ENCODE measurements at places on chromosomes 2 and 18.

- peak; percentile 46 for DNase-seq
Measured at GRCh38 chr18:35042389-35043071, 1.3 kb downstream of the MAPRE2 start.

- DNase-seq = no peak
Measured at GRCh38 chr2:127059559-127059958, 47.4 kb downstream of the BIN1 start.

DNA sequence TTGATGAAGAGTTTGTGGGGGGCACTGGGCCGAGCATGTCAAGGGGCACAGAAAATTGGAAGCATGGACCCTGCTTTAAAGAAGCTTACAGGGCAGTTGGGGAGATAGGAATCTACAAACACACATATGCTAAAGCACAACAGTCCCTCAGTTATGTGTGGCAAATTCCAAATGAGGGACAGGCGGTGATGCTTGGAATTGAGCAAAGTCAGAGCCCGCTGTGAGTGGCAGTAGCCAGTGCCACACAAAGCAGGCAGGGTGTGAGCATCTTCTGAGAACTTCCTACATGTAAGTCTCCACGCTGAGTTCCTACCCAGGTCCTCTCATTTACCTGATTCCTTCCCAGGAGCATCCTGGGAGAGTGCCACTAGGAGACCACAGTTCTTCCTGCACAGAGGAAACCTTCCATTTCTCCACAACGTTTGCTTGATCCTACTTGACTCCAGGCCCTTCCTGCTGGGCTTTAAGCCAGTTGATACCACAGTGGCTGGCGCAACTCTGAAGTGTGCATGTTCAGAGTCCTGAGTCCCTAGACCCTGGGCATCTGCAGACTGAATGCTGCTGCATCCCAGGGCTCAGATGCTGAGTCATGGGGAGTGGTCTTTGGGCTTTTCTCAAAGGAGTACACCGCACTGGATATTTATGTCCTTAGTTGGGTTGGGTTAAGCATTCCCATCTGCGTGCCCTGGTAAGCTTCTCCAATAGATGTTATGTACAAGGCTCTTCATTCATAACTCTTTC lies 287.3 kb upstream of the REV1 start:
- DNase-seq = no peak

GRCh38 chr2:190696792-190697398 lies 48.0 kb downstream of the NAB1 start:
- peak; percentile 59 for DNase-seq

DNA sequence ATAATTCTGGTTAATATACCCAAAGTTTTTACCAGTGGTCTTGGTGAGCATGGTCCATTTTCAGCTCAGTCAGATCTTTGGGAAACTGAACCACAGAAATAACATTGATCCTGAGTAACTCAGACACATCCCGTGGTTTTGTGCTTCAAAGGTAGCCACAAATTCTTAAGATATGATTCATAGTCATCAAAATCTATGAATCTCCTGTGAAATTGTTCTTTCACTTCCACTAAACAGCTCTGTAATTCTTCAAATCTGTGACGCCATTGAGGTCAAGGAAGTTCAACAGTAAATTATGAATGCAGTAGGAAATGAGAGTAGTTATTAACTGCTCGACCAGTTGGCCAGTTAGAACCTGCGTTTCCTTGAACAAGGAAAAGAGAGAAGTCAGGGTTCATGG lies 147.3 kb downstream of the IRS1 start:
- DNase-seq = no peak

DNA sequence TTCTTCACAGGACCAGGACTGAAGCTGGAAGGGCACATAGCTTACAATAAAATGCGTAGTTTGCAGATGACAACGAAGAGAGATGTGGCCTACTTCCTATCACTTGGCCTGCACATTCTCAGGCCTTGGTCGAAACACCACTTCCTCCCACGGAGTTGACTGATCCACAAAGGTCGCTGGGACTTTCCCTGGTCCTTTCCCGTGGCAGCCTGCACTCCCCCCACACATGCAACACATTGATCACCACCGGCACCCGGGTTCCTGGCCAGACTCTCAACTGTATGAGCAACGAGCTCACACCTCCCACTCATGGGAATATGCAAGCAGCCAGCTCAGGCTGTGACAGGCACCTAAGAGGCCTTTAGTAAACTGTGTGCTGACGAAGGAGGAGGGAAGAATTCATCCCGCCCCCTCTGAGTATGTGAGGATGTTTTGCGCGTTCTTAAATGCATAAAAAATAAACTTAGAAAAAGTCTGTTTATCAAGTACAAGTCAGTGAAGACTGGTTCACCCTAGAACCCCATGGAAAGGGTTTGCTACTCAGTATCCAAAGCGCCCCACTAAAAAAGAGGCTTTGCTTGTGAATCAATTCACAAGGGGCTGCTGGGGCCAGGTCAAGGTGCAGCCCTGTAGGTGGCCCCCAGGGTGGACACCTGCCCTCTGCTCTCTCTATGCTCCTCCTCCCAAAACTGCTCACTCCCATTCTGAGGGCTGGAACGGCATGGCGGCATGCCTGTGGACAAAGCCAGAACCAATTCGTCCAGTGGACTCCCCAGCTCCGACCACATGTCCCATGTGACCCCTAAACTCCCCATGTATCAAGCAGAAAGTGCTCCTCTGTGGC lies 154.3 kb downstream of the EIPR1 start:
- DNase-seq = no peak

DNA sequence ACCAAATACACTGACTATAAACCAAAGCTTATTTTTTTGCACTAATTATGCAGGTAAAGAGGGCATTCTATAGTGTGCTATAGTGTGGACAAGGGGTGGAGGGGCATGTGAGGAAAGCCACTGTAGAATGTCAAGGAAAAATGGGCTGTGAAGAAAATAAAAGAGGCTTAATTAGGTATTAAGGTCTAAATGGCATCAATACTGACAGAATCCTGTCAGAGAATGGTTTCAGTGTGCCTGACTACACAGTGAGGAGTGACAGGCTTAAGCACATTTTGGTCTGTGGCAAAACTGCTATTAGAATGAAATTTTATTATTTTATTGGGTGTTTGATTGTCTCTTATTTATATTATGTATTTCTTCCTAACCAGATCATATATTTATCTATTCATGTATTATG lies 787.6 kb upstream of the CELF4 start:
- DNase-seq = no peak

DNA sequence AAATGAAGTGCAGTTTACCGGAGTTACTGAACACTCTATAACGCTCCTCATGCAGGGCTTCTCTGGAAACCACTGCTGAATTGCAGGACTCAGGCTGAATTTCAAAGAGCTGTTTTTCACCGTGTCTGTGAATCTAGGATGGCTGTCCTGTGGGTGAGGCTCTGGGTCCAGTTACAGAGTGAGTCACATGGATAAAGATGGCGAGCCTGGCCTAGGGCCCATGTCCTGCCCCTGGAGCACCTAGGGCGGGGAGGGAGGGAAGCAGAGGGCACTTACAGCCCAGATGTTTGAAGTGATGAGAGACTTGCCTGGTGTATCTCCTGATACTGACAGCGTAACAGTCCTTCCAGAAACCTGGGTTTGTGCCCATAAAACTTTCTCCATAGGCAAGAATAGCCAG lies 583.0 kb downstream of the IRS1 start:
- no peak for DNase-seq

DNA sequence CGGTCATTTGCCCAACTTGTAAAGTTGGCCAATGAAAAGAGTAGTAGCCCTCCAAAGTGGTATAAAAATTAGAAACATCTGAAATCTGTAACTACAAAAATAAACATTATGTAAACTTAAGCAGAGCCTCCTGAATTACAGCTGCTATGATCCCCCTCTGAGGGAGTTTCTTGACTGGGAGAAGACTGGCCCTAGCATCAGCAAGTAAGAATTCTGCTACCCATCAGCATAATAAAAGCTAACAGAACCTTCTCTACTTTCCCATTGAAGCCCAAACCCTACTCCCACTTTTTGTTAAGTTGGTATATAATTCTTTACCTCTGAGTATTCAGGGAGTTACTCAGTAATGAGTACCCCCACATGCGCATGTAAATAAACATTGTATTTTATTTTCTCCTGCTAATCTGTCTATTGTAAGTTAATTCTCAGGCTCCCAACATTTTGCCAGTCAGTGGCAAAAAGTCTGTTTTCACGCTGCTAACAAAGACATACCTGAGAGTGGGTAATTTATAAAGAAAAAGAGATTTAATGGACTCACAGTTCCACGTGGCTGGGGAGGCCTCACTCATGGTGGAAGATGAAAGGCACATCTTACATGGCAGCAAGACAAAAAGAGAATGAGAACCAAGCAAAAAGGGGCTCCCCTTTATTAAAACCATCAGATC lies 71.3 kb downstream of the MYL12B start:
- DNase-seq = no peak

GRCh38 chr2:157830266-157830665 lies 45.9 kb downstream of the ACVR1 start:
- DNase-seq = no peak

GRCh38 chr18:63562284-63562683 lies 20.1 kb downstream of the SERPINB12 start:
- no peak for DNase-seq

DNA sequence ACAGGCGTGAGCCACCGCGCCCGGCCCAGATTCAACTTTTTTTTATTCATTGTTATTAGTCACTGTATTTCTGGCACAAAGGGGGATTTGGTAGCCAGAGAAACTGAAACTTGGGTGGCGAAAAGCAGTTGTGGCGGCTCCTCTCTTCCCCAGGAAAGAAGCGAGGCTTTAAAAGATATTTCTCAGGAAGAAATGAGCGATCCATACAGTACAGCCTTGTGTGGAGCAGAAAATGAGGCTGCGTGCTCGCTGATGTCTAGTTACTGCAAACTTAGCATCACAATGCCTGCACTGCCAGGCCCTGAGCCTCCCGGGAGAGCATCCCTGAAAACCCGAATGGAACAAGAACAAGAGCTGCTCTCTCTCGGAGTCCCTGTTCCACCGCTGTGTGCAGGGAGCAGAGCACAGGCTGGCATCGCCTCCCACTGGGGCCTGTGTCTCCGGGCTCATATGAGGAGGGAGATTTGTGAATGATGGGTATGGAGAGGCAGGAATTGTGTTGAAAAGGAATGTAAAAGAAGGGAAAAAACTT lies 234.0 kb downstream of the ZNF516 start:
- no peak for DNase-seq

DNA sequence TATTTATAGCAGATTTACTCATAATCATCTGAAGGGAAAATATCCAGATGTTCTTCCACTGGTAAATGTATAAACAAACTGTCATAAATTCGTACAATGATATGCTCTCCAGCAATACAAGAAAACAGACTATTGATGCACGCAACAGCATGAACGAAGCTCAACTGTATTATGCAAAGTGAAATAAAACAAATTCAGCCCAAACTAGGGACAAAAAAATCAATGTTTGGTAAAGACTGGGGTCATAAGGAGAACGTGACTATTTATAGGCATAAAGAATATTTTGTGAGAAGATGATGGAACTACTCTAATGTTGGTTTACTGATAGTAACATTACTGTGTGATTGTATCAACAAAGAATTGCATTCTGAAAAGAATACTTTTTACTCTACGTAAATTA lies 1276.7 kb upstream of the DDX18 start:
- DNase-seq = no peak

Measured in DMS53 (cell line).